Astrocyte (in vitro differentiated cells and primary cell): ENCODE measurements at places on chromosomes 1 and 21. TPM values are rescaled to one million over a fixed set of nuclear protein-coding genes. Genes with fewer than 3 reads are reported as not detected.
A peak's percentile ranks its signal among the peaks of the same experiment; 100 is the strongest.

GRCh38 chr1:40742363-40743061, 41.1 kb upstream of the KCNQ4 start:
- DNase-seq = no peak

The IGSF21 gene
- total RNA-seq = not detected in 2 replicates

The SUCO gene
- total RNA-seq = 55.9 and 63.7 TPM in 2 replicates

- DNase-seq = peak; percentile 13
Measured at GRCh38 chr1:193799948-193800690, 613.7 kb upstream of the B3GALT2 start.

- no peak for DNase-seq
Measured at GRCh38 chr1:180486092-180486491, 16.3 kb downstream of the ACBD6 start.

GRCh38 chr1:205325334-205325884, 3.9 kb upstream of the NUAK2 start:
- DNase-seq = peak; percentile 45

The HSD11B1 gene
- not detected in 2 replicates for total RNA-seq

- no peak for DNase-seq
Measured at GRCh38 chr21:37538971-37539590, 172.5 kb downstream of the DYRK1A start.

GRCh38 chr1:212655668-212656440, 43.8 kb downstream of the BATF3 start:
- peak; percentile 30 for DNase-seq

DNA sequence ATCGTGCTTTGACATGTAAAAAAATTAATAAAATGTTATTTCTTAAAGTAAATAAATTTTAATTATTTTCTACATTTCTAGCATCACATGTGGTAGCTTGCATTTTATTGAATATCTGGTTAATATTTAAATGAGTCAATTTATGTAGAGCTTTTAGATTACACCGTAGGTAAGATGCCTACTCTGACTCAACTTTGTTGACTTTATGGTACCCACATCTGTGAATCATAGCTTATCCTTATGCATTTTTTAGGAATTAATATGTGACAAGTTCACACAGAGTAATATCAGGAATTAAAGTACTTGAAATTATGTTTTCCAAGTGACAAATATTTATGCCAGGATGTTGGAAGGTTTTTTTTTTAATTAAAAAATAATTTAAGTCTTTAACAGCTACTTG, 120.7 kb downstream of the LEPR start:
- DNase-seq = no peak

DNA sequence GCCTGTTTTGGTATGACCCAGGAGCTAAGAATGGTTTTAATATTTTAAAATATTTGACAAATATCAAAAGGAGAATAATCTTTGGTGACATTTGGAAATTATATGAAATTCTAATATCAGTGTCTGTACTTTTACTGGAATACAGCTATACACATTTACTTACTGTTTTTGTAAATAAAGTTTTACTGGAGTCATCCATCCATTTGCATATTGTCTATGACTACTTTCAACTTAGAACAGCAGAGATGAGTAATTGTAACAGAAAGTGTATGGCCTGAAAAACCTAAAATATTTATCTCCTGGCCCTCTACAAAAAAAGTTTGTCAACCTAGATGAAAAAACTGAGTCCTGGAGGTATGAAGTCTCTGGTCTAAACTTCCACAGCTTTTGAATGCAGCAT, 5.8 kb upstream of the MAP3K7CL start:
- no peak for DNase-seq

DNA sequence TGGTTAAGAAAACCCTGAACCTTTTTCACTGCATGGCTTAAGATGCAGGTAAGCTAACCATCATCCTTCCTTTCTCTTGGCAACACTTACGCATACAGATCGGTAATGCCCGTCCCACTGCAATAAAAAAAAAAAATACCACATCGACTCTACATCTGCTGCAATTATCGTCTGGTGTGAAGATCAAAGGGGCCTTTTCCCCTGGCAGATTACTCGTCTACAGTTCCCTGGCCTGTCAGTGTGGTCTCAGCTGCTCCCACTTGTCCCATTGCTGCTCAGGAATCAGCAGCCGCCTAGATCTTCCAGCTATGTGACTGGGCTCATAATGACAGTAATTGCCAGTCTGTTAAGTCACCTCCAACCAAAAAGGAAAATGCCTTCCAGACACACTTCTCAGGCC, 133.1 kb downstream of the SETD4 start:
- no peak for DNase-seq

The SERTAD4 gene
- total RNA-seq = 2.9 and 4.6 TPM in 2 replicates

The KRTAP21-2 gene
- not detected in 2 replicates for total RNA-seq

The NPR1 gene
- 0.07 and 0.11 TPM in 2 replicates for total RNA-seq

DNA sequence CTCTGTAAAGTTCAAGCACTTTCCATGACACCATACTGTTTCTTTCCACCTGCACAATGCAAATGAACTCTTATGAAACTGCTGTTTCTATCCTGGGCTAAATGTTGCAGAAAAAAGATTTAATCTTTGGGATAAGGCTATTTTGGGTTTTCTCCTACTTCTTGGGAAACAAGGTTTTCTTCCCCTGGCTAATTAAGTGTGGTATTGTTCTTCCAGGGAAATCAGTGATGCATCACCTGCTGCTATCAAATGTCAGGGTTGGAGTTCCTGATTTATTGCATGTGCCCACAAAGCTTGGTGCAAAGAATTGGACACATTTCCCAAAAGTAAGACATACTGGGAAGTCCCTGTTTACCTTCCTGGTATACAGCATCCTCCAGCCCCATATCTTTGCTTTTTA, 6.0 kb upstream of the RGS4 start:
- no peak for DNase-seq

DNA sequence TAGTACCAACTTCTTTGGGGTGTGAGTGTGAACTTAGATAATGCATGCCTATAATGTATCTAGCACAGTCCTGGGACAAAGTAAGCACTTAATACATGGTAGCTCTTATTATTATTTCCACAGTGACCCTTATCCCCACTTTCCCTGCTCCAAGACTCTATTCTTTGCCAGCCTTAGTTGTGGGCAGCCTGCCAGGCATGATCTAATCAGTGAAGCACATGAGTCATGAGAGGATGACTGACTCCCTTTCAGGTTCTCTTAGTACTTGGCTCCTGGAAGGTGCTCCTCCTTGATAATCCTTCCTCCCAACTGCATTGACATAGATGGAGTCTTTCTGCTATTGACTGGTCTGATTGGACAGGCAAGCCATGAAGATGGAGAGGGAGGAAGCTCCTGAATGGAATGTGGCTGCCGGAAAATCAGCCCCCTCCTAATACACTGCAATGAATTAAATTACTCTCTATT, 17.4 kb upstream of the GNG12 start:
- DNase-seq = peak; percentile 90

- DNase-seq = no peak
Measured at GRCh38 chr1:231020139-231020601, 19.9 kb downstream of the FAM89A start.

The ZNF436 gene
- 12.2 and 13.0 TPM in 2 replicates for total RNA-seq

The NUAK2 gene
- 35.3 and 49.4 TPM in 2 replicates for total RNA-seq

DNA sequence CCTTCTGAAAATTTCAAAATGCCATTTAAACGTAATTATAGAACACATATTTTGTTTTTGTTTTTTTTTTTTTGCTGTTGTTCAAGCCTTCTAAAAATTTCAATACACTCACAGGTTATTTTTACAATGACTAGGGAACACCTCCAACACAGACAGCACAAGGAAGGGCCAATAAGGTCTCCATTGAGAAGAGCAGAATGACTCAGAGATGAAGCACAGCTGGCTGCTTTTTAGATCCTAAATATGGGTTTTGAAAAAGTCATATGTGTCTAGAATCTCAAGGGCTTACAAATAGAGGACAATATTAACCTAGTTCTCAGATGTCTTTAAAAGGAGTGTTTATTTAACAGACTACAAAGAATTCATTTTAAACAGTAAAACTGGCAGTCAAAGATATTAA, 104.6 kb downstream of the NEGR1 start:
- DNase-seq = peak; percentile 15

DNA sequence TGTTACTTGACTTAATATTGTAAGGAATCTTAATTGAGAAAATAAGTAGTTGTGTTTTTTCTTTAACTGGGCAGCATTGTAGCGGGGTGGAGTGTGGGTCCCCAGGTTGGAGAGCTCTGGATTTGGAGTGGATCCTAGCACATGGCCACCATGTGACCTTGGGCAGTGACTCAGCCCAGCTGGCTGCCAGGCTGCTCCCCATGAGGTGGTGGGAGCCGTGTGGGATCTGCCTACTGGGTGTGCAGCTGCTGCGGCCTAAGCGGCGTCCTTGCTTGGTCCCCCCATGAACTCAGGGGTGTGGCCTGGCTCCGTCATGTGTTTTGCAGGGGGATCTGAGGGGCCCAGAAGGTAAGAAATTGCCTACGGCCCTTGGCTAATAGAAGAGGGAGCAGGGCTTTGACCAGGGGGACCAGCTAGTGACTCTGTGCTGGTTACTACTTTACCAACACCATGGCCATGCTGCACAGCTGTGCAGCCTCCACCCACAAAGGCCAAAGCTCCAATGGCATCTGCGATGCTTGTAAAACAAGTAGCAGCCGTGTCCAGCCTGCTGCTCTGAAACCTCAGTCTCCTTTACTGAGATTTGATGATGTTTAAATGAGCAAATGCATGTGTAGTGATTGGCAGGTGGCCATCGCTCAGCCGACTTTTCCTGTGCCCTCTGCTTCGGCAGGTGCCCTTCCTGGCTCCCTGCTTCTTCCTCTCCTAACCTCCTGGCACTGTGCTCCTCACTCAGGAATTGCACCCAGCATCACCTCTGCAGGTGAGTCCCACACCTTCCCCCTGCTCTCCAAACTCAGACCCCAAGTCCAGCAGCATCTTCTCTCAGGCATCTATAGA, 68.3 kb downstream of the ADARB1 start:
- DNase-seq = peak; percentile 77

GRCh38 chr1:178659789-178660208, 65.2 kb upstream of the RALGPS2 start:
- DNase-seq = no peak

GRCh38 chr1:57258557-57259325, 165.1 kb downstream of the DAB1 start:
- no peak for DNase-seq

GRCh38 chr1:160371346-160371631, 4.4 kb downstream of the NHLH1 start:
- no peak for DNase-seq

DNA sequence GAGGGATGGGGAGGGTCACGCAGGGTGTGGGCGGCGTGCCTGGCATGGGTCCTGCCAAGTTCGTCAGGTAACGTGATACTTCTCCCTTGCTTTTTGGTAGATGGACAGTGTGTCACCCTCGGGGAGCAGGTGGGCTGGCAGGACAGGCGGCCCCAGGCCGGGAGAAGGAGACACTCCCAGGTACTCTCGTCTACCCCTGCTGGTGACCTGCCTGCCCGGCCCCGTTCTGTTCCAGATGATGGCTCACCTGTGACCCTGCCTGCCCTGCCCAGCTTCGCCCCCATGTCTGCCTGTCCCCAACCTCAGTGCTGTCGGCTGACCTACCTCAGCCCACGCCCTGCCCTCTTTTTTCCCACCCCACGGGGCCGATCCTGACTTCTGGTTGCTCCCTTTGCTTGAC, 144.7 kb downstream of the PCBP3 start:
- no peak for DNase-seq

- no peak for DNase-seq
Measured at GRCh38 chr1:23613191-23614031, 54.1 kb upstream of the ID3 start.

DNA sequence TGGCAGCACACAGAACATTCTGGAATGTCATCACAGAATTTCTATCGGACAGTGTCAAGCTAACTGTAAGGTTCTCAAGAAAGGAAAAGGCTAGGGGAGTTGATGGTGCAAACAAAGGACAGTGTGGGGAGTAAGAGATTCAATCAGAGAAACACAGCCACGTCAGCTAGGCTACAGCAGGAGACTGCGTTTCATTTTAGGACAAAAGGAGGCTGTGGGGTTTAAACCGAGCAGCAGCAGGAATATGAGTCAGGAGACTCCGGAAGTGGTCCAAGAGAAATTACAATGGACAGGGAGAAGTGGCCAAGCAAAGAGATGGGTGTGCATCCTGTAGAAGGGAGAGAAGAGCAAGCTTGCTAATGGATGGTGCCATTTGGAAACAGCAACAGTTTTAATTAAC, 37.4 kb upstream of the C1orf198 start:
- peak; percentile 72 for DNase-seq

The RAB25 gene
- 0.99 and 3.1 TPM in 2 replicates for total RNA-seq

- no peak for DNase-seq
Measured at GRCh38 chr1:43731867-43732531, 24.7 kb downstream of the ST3GAL3 start.

The PROK1 gene
- total RNA-seq = not detected in 2 replicates

- no peak for DNase-seq
Measured at GRCh38 chr1:230263568-230264195, 162.4 kb downstream of the PGBD5 start.

DNA sequence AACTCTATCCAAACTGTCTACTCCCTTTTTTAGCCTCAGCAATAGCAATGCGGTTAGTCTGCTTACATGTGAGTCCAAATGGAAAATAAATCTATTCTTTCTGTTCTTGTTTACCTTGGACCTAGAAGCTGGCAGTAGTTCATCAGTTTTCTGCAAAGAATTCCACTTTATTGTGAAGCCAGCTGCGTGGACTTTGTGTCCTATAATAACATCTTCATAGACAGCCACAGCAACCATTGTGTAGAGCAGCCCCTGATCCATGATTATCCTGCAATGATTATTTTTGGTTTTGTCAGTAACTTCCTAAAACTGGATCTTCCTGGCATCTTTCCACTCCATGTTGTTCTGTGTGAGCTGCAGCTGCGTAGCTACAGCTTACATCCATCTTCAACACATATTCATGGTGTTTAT, 408.7 kb downstream of the NUF2 start:
- peak; percentile 45 for DNase-seq

The CNIH3 gene
- total RNA-seq = 7.7 and 8.5 TPM in 2 replicates

DNA sequence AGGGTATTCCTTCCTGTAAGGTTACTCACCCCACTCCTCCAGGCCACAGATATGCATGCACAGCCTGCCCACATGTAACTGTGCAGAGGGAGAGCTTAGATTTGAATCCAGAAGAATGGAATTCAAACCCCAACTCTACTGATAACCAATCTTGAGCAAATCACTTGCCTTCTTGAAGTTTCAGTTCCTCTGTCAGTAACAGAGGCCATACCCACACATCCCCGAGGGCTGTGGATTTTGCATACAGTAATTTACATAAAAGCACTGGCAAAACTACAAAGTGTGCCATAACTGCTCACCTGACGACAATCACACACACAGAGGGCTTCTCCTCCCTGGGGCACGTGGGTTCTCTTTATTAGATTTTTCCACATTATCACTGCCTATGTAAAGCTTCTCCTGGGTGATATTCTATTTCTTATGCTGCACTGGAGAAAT, 18.6 kb downstream of the CD247 start:
- DNase-seq = no peak

DNA sequence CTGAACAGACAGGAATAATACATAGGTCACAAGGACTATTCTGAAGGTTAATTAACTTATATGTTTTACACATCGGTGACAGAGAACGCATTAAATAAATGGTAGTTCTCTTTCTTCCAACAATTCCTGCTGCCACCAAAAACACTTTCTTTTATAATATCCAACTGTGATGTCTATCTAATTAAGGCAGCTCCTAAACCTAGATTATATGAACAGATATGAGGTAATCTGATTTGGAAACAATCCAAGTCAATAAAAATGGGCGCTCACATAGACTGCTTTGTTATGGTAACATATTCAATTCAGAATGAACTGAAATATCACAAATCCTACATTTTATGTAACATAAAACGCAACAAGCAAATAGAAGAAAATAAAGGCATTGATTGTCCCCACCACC, 16.0 kb downstream of the CYYR1 start:
- DNase-seq = no peak
